NCI-H446 (cell line): ENCODE measurements at places on chromosomes 6 and 20.

DNA sequence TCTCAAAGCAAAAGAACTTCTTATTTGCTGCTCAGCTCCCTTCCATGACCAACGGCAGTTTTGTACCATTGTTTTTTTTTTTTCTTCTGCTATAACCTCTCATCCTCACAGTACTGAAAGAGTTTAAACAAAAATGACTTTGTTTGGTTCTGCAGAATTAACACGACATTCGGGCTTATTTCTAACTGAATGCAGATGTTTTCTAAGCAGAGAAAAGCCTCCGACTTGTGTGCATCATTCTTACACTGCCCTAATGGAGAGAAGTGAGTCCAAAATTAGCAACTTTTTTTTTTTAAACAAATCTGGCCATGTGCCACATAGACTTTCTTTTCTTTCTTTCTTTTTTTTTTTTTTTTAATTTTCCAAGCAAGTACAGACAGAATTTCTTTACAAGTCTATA, 382.7 kb downstream of the HDGFL1 start:
- no peak for DNase-seq

GRCh38 chr20:5675103-5676091, 74.8 kb upstream of the SHLD1 start:
- DNase-seq = no peak

- DNase-seq = no peak
These were observed 129.6 kb downstream of the PAX1 start for GRCh38 chr20:21835042-21835441.

DNA sequence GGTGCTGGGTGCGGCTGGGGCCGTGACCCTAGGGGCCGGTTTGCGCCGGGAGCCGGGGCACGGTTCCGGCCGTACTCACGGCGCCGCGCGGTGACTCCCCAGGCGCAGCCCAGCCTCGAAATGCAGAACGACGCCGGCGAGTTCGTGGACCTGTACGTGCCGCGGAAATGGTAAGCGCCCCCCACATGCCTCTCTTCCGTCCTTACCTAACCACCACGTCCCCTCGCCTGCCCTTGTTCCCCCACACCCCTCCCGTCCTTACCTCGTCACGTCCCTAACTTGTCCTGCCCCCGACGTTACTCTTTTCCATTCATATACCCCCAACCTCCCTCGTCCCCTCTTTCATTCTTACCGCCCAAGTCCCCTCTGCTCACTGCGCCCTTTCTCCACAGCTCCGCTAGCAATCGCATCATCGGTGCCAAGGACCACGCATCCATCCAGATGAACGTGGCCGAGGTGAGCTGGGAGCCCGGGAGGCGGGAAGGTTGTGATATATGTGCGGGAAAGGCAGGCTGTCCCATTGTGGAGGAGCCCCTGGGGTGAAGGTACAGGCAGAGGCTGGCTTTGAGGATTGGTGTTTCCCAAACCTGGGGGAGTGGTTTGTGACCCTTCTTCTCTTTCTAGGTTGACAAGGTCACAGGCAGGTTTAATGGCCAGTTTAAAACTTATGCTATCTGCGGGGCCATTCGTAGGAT, 463 bp downstream of the RPS21 start:
- DNase-seq = no peak
